KG1 (cell line): ENCODE measurements at places on chromosomes 6 and 20.

GRCh38 chr6:97150932-97151331 is 132.1 kb downstream of the MMS22L start:
- no peak for DNase-seq

DNA sequence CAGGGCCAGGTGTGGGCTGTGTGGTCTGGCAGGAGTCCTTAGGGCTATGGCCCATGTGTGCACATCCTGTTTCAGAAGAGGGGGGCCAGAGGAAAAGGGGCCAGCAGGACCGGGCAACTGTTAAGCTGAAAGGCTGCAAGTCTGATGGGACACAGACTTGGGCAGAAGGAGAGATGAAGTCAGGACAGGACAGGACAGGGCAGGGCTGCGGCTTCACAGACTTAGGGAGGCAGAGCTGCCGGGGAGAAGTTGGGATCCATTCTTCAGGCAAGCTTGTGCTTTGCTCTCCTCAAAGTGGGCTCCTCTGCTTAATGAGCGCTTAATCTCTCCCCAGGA is 28.7 kb downstream of the MOCS1 start:
- DNase-seq = no peak

DNA sequence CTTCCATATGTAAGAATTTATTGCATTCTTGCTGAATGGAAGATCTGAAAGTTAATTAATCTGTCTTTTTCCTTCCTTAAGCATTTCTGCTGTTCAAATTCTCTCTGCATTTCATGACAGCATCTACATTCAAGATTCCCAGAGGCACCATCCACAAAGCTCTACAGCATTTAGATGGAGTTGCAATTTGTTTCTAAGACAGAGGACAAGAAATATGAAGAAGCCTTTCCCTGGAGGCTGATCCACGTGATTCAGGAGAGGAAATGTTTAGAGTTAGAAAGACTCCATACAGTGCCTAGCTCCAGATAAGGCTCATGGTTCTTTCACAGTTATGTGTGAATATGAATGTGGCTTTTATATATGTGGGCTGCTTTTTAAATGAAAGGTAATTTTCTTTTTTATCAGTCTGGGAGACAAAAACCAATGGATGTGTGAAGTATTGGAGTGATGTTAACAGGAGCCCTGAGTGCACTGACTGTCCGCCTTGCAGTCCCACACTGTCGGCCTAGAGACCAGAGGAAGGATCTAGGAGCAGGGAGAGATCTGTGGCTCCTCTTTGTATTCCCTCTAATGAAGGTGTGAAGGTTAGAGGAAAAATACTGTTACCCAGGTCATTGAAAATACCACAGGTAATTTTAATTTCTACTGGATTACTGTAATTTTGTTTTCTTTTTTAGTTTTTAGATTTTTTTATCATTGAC is 686.6 kb upstream of the GJE1 start:
- no peak for DNase-seq

- DNase-seq = no peak
Measured at GRCh38 chr20:34907616-34908469, 31.4 kb downstream of the ACSS2 start.

DNA sequence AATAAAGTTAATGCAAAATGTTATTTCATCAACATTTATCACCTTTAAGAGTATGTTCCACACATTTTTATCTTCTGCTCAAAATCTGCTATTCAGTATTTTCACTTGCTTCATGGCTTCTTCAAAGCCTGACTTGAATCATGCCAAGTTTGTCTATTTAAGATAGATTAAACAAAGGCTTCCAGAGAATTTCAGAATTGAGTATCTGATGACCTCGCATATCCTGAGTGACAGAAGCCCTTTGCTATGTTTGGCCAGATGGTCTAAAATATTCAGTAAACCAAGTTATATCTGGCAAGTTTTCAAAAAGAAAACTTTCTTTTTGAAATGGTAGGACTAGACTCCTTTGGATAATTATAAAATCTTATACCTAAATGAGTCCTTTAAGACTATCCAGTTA is 348.9 kb upstream of the KCNQ5 start:
- DNase-seq = no peak

GRCh38 chr6:36933102-36933501 is 21.4 kb upstream of the PI16 start:
- no peak for DNase-seq

- no peak for DNase-seq
Measured at GRCh38 chr6:100078509-100078908, 84.5 kb upstream of the MCHR2 start.
